NCI-H1417 treated with DMSO at 0.1 percent for 48 hours (cell line): ENCODE measurements at places on chromosomes 13 and 19.

GRCh38 chr13:35838356-35838755, 292.8 kb downstream of the DCLK1 start:
- DNase-seq, result no peak

DNA sequence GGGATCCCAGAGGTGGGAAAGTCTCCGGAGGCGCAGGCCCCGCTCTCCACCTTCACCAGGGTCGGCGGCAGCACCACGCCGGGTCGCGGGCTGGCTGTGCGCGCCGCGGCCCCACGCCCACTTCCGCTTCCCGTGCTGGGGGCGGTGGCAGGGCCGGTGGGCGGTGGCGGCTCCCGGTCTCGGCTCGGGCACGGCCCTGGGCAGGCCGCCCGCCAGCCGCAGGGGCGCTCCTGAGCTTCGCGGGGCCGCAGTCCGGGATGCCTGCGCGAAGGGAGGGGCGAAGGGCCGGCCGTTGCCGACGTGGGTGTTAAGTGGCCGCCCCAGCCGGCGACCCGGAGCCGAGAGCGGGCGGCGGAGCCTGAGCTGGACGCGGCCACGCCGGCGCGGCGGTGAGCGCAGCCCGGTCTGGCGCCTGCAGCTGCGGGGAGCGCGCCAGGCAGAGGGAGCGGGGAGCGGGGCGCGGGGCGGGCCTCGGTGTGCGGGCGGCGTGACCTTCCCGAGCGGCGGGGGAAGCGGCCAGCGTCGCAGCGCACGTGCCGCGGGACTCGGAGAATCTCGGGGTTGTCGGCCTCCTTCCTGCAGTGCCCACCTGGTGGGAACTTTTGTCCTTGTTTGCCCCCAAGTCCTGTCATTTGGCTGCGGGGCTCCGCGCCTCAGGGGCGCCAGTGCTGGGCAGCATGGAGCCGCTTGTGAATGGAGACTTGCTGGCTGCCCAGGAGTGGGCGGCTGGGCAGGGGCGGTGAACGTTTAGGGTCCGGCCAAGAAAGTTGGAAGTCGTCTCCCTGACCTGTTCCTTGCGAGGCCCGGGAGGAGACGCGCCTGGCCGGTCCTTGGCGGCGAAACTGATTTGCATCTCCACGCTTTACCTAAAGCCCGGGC, at the start of gene SLC25A15:
Gene SLC25A15 (plus strand): TSS at position 337 of the 879 bp plus-strand sequence. CDS start 3,616 bp downstream, outside the sequence.
- DNase-seq, result no peak

DNA sequence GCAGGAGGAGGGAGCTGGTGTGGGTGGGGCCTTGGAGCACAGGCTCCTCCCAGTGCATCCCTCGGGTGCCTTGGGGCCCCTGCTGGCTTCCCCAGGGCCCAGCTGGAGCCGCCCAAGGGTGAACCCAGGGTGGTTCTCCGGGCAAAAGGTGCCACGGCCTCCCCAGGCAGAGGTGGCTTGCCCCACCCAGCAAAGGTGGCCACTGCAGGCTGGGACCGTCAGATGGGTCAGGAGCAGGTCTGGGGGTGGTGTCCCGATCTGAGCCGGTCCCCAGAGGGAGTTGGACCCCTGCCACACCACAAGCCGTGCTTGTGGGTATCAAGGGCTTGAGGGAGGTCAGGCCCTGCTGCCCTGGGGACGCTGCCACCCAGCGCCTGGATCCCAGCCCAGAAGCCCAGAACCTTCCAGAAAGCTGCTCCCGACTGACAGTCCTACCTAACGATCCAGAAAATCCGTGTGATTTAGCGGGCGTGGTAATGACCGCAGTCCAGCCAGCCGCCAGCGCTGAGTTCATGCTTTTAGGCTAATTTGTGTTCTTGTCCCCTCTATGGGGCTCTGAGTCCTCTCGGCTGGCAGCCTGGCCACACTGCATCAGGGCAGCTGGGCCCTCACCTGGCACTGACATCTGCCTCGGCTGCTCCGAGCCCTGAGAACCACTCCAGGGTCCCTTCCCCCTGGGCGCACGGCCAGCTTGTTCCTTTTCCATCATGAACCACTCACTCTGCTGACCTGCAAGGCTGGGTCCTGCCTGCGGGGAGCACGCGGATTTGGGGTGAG, 5.0 kb upstream of the GRIN3B start:
- DNase-seq, result no peak

- DNase-seq, result no peak
These were observed 4.3 kb downstream of the ZNF560 start for GRCh38 chr19:9494096-9494495.

- no peak for DNase-seq
These were observed 71.1 kb downstream of the UGGT2 start for GRCh38 chr13:95982144-95982543.

- DNase-seq, result no peak
These were observed 373.5 kb downstream of the KCTD12 start for GRCh38 chr13:76512721-76513145.

GRCh38 chr19:4687396-4687795, 17.3 kb upstream of the MYDGF start:
- no peak for DNase-seq

DNA sequence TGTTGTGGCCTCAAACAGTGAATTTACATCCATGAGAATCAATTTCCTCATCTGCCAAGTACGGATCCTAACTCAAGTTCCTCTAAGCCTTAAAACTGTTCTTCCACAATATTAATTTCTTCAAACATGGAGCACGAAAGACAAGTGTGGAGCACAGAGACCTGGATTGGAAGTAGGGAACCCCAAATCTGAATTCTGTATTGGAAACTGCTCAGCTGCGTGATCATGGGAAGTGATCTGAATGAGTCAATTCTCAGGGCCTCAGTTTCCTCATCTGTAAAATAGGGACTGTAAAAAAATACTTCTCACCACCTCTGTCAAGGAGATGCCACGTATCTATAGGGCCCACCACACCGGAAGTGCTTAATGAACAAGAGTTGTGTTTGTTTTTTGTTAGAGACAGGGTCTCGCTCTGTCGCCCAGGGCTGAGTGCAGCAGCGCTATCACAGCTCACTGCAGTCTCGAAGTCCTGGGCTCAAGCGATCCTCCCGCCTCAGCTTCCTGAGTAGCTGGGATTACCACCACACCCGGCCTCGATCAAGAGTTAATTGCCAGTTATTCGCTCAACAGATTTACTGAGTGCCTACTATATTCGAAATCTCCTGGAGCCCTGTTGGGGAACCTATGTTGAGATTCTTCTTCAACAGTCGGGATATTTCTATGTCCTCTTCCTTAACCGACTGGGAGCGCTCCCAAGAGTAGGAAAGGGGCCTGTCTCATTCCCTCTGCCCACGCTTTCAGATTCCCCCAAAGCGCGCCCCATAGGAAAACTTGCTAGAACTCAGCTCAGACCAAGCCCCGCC, 1.6 kb downstream of the SERTAD3 start:
- no peak for DNase-seq
